ENCODE measurements at places on chromosomes 7 and 10. TPM values are rescaled to one million over a fixed set of nuclear protein-coding genes. Genes with fewer than 3 reads are reported as not detected.

Gene ZNF488
- total RNA-seq, result 0.93 TPM

Gene FOXI2
- not detected for total RNA-seq

Gene OR2A7
- 3.9 TPM for total RNA-seq

Gene HGF
- not detected for total RNA-seq

Gene MYOZ1
- total RNA-seq, result not detected

Gene EPDR1
- 0.20 TPM for total RNA-seq

Gene MYL7
- not detected for total RNA-seq

Gene CHST3
- 0.05 TPM for total RNA-seq

Gene PLAC9
- total RNA-seq, result not detected

Gene PPP1R3C
- not detected for total RNA-seq

Gene CADPS2
- total RNA-seq, result not detected

Gene UBE2D4
- total RNA-seq, result 10.3 TPM

Gene SRI
- 191 TPM for total RNA-seq

Gene ZNF746
- 20.5 TPM for total RNA-seq

Gene RSU1
- 89.0 TPM for total RNA-seq

Gene INPP5A
- total RNA-seq, result 11.6 TPM

Gene IDI2
- total RNA-seq, result not detected

Gene SFTPA1
- total RNA-seq, result not detected

Gene MRPS33
- total RNA-seq, result 65.0 TPM

Gene IKZF1
- 486 TPM for total RNA-seq

Gene TSPAN12
- total RNA-seq, result not detected

Gene AGR2
- total RNA-seq, result not detected

Gene PCBD1
- 36.5 TPM for total RNA-seq

Gene AGAP4
- total RNA-seq, result 22.0 TPM

Gene GIMAP8
- total RNA-seq, result 27.8 TPM

Gene SPDYE16
- total RNA-seq, result 0.25 TPM

Gene UCMA
- total RNA-seq, result not detected

Gene KCNIP2
- total RNA-seq, result 4.6 TPM

Gene VPS26A
- total RNA-seq, result 35.4 TPM

Gene LRRC18
- total RNA-seq, result not detected

Gene FKBP9
- 1.3 TPM for total RNA-seq

Gene SYT15
- 1.2 TPM for total RNA-seq

Gene ITGB8
- not detected for total RNA-seq

Gene PTF1A
- total RNA-seq, result not detected

Gene PRXL2A
- 11.5 TPM for total RNA-seq

Measured in T-helper 2 cell treated with Interferon-gamma antibody and Interleukin-4, amounts not matched to agents 100 ng/mL and 5 ng/mL, for 36 hours (primary cell).